ENCODE measurements at places on chromosomes 1 and 21.

DNA sequence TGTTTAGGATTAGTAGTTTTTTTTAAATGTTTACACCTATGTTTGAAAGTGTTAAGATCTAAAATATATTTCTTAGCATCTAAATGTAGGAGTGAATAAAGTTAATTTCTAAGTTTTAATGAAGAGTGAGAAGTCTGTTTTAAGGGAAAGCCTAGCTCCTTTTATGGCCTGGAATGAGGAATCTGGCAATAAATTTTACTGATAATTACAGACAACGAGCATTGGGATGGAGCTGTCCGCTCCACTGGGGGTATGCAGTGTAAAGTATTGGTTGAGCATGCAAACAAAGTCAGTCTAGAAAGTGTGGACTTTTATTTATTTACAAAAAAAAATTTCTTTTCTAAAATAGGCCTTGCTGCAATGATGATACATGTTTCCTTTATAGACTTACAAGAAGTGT lies 19.0 kb downstream of the CLIC6 start:
- no peak for DNase-seq

GRCh38 chr21:40016234-40016633 lies 149.0 kb downstream of the PCP4 start:
- DNase-seq, result no peak

GRCh38 chr1:87696483-87696882 lies 367.8 kb downstream of the LMO4 start:
- DNase-seq, result no peak

GRCh38 chr1:44315521-44315920 lies 39.5 kb downstream of the ERI3 start:
- no peak for DNase-seq

DNA sequence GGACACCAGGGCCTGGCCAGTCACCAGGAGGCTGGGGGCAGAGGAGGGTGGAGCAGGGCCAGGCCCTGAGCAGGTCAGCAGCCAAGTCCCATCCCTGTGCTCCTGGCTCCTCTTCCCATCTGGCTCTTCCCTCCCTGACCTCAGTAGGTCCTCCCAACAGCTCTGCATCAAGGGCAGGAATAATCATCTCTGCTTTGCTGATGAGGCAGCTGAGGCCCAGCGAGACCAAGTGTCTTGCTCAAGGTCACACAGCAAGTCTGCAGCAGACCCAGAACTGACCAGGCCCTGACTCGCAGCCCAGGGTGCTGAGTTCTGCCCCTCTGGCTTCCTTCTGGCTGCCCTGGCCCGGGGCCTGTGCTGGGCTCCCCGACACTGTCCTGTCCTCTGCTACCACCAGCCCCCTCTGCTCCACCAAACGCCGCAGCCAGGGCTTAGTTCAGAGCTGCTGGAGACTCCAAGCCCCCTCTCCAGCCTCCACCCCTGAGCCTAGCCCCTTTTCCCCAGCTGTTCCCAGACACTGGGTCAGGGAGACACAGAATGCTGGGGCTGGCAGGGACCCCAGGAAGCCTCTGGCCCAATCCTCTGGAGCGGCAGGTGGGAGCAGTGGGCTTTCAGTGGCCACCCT lies 224.9 kb downstream of the PTPRU start:
- DNase-seq, result no peak

- DNase-seq, result no peak
Observed at GRCh38 chr21:31564439-31564838, 95.1 kb upstream of the SOD1 start.

DNA sequence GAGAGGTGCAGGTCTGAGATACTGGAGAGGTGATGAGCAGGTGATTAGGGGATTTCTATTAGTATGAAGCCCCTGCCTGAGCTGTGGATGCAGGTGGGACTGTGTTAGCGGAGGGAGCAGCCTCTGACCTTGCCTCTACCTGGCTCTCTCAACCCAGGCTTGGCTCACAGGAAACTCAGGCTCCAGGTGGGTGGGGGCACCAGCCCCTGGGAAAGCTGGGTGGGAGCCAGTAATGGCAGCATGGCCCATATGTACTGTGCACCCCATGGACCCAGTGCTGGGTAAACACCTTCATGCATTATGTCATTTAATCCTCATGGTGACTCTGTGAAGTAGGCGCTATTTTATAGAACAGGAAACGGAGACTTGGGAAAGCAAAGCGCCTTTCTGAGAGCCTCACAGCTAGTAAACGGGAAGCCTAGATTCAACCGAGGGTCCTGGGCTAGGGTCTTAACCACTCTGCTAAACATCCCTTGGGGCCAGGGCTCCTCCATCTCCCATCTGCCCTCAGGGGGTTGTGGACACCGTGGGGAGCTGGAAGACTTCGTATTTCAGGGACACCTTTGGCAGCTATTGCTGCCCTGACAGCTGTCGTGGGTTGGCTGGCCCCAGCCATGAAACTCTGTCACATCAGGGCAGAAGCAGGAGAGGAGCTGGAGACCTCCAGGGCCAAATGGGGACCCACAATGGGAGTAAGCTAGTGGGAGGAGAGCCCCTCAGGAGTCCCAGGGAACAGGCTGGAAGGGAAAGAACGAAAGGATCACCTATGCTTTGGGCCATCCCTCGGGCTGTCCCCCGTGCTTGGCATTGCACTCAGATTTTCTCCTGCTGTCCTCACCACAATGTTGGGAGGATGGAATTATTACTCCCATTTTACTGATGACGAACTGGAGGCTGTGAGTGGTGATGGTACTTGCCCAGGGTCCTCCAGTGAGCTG lies 59.6 kb upstream of the CSF3R start:
- no peak for DNase-seq

GRCh38 chr1:16164213-16165072 lies 8.6 kb upstream of the EPHA2 start:
- DNase-seq, result no peak

- no peak for DNase-seq
Observed at GRCh38 chr1:107776900-107777663, 187.9 kb downstream of the VAV3 start.

- no peak for DNase-seq
Observed at GRCh38 chr1:3462356-3463012, 8.0 kb downstream of the ARHGEF16 start.

DNA sequence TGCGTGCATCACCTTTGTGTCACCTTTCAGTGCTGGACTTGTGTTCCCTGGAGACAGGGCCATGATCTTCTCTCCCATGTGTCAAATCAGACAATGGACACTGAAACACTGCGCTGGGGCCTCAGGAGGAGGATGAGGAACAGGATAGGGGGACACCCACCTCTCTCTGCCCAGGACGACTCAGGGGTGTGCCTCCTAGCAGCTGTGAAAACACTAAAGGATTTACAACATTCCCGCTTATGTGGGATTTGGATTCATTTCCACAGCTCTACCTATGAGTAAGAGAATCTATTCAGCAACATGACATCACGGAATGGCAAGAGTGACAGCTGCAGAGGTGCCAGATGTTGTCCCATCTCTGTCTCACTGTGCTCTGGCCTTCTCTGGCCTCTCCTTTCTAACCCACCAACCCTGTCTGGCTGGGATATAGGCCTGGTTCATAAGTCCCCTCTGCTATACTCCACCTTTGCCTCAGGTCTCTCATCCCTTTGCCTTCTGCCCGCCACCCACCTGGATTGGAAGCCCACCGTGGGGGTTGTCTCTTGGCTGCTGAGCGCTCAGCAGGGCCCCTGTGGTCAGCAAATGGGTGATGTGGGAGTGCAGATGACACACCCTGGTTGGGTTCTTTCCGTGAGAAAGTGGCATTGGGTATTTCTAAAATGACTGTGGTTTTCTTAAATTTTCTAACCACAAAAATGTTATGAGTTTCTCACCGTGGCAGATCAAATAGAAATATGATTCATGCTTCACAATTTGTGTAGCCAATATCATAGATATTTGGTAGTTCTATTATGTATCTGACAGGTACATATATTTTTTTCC lies 47.1 kb upstream of the TLR5 start:
- no peak for DNase-seq

DNA sequence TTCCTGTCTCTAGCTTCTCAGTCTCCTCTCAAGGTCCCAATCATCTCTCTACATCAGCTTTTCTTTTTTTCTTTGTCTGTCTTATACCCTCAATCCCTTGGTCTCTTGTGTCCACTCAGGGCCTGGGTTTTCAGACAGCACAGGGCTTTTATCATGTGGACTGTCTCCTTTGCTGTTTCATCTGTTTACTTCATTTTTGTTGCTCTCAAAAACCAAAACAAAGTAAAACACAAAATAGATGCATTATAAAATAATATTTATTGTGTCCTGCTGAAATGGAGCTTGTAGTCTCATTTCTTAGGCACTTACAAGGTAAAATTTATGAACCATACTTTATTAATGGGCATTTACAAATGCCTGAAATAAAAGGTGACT lies 17.8 kb upstream of the SLAMF6 start:
- DNase-seq, result no peak

GRCh38 chr1:58812926-58813325 lies 29.1 kb upstream of the JUN start:
- no peak for DNase-seq

DNA sequence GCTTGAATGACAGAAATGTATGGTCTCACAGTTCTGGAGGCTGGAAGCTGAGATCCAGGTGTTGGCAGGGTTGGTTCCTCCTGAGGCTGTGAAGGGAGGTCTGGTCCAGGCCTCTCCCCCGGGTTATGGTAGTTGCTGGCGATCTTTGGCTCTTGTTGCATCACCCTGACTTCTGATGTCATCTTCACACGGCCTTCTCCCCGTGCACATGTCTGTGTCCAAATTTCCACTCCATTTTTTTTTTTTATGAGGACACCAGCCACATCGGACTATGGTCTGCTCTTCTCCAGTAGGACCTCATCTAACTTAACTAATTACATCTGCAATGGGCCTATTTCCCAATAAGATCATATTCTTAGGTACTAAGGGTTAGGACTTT lies 232.2 kb downstream of the KCNJ6 start:
- no peak for DNase-seq

GRCh38 chr1:58570817-58571216 lies 6.2 kb downstream of the TACSTD2 start:
- no peak for DNase-seq

GRCh38 chr1:206970446-206970845 lies at the start of gene FCAMR:
TSS of gene FCAMR (minus strand) at chr1:206970460. CDS start at chr1:206970125, 335 bp downstream.
- no peak for DNase-seq

- DNase-seq, result no peak
Observed at GRCh38 chr1:16605532-16606505, 7.5 kb downstream of the NBPF1 start.

DNA sequence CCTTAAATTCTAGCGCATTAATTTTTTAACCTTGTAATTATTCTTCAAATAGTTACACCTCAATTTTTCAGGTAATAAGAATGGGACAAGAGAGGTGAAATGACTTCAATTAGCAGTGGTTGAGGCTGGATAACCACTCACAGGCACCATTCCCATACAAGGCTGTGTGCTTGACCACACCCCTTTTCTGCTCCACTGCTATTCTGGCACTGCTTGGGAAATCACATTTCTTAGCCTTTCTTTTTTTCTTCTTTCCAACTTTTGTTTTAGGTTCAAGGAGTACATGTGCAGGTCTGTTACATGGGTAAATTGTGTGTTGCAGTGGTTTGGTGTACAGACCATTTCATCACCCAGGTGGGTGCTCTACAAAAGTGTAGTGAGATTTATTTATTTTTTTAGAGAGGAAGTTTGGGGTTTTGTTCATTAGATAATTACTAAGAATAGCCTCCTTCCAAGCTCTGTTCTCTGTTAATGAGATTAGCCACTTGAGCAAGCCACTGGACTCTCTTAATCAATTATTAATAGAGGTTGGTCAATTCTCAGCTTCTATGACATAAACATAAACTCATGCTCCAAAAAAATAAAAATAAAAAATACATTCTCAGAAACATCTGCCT lies 14.4 kb downstream of the ILDR2 start:
- DNase-seq, result no peak

- DNase-seq, result no peak
Observed at GRCh38 chr1:224459966-224460365, 25.4 kb upstream of the WDR26 start.

GRCh38 chr1:246320286-246320685 lies 186.8 kb downstream of the SMYD3 start:
- DNase-seq, result no peak

DNA sequence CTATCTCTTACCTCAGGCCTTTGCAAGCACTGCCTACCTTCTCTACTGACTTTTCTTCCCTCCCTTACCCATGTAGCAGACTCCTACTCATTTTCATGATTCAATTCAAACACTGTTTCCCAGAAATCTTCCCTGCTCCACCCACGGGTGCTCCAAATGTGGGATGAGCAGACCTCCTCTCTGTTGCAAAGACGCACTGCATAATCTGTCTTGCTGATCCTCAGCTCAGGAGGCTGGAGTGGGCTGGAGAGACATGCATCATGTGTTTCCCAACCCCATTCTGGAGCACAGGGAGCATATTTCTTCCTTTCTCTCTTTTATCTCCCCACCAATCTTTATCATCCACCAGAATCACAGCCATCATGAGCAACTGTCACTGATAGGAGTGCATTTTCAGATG lies 459.9 kb upstream of the NFIA start:
- no peak for DNase-seq

GRCh38 chr1:21229246-21230000 lies 52.7 kb upstream of the EIF4G3 start:
- DNase-seq, result no peak

- DNase-seq, result no peak
Observed at GRCh38 chr1:71413441-71414175, 332.8 kb upstream of the ZRANB2 start.

DNA sequence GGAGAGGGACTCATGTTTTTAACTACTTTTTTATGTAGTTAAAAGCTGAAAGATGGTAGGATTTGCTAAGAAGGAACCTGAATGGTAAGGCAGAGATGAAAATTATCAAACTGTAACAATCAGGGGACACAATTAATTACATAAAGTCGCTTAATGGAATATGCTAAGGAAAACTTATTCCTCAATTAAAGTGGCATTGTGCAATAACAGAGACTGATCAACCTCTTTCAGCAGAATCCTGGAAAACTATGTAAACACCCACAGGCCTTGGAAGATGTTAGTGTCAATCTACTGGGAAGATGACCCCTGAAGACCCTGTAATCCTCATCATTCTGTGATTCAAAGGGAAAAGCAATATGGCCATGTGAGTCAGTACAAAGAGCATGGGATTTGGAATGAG lies 46.8 kb upstream of the NPL start:
- no peak for DNase-seq

- DNase-seq, result peak; percentile 66
Observed at GRCh38 chr1:27959792-27960603, at the start of gene XKR8. TSS of gene XKR8 (plus strand) at chr1:27959973. CDS start at chr1:27960070, 97 bp downstream.

DNA sequence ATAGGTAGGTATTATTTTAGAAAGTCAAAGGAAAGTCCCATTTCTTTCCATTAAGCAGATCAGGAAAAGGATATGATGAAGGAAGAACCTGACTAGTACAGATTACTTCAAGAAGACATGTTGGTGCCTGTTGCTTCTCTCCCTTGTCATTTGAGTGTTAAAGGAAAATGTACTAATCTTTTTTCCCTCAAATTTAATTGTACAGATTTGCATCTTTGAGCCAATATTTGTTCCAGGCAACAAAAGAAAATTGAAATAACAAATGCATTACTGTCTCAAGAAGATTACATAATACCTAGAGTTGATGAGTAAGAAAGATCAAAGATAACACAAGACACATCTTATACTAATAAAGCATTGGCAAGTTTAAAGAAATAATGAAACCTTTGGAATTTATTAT lies 566.9 kb upstream of the ZP4 start:
- DNase-seq, result no peak
